Caki2 (cell line): ENCODE measurements at places on chromosomes 2 and 18. TPM values are rescaled to one million over a fixed set of nuclear protein-coding genes. Genes with fewer than 3 reads are reported as not detected.

The MOGAT1 gene
- not detected in 2 replicates for total RNA-seq

The ATP8B1 gene
- total RNA-seq: 3.4 and 4.9 TPM in 2 replicates

The HOXD4 gene
- 0.17 TPM in 1 of 2 replicates, not detected in the other for total RNA-seq

The UBR3 gene
- 8.6 and 22.9 TPM in 2 replicates for total RNA-seq

The RAPGEF4 gene
- 3.3 TPM in 1 of 2 replicates, not detected in the other for total RNA-seq

The NTSR2 gene
- not detected in 2 replicates for total RNA-seq

The ANKRD30B gene
- total RNA-seq: not detected in 2 replicates

The SIGLEC15 gene
- total RNA-seq: 0.07 and 2.2 TPM in 2 replicates

The LOXL3 gene
- total RNA-seq: 0.81 and 2.2 TPM in 2 replicates

The B3GNT2 gene
- total RNA-seq: 10.6 and 11.5 TPM in 2 replicates

The HOXD1 gene
- total RNA-seq: 2.4 TPM in 1 of 2 replicates, not detected in the other

The PFN4 gene
- 0.57 TPM in 1 of 2 replicates, not detected in the other for total RNA-seq

The ASPRV1 gene
- 0.12 and 0.81 TPM in 2 replicates for total RNA-seq

The SMYD5 gene
- total RNA-seq: 54.9 and 57.7 TPM in 2 replicates
